ENCODE measurements at places on chromosomes 5 and 9.

GRCh38 chr9:100700689-100701318, 122.9 kb downstream of the CAVIN4 start:
- no peak for DNase-seq

- DNase-seq = no peak
Observed at GRCh38 chr9:38006163-38006562, 62.9 kb downstream of the SHB start.

- DNase-seq = no peak
Observed at GRCh38 chr9:107008011-107008410, 145.0 kb downstream of the ZNF462 start.

- no peak for DNase-seq
Observed at GRCh38 chr5:43017428-43017815, 22.7 kb downstream of the ANXA2R start.

DNA sequence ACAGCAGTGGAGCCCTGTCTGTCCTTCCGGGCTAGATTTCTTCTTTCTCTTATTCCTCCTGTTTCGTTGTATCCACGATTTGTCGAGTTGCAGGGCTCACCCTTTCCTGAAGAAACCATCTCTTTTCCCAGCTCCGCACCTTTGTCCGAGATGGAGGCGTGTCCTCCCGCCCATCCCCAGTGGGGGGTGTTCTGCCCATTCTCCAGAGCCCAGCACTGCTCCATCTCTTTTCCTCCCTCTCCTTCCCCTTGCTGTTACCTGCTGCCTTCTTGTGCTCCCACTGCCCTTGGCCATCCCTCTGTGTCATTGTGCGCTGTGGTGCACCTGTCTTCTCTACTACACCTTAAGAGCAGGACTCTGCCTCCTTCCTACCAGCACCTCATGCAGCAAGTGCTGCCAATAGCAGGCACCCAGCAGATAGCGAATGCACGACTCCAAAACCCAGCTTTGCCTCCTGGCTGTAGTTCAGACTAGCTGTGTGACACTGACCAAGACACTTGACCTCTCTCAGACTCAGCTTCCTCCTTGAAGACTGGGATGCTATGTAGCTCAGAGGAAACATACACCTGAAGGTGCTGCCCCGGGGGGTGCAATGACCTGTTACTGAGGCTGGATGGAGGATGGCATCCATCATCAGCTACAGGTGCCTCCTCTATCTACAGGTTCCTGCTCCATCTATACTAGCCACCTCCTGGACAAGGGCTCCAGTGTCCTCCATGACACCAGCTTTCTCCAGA, 8.9 kb downstream of the OR13J1 start:
- DNase-seq = no peak

DNA sequence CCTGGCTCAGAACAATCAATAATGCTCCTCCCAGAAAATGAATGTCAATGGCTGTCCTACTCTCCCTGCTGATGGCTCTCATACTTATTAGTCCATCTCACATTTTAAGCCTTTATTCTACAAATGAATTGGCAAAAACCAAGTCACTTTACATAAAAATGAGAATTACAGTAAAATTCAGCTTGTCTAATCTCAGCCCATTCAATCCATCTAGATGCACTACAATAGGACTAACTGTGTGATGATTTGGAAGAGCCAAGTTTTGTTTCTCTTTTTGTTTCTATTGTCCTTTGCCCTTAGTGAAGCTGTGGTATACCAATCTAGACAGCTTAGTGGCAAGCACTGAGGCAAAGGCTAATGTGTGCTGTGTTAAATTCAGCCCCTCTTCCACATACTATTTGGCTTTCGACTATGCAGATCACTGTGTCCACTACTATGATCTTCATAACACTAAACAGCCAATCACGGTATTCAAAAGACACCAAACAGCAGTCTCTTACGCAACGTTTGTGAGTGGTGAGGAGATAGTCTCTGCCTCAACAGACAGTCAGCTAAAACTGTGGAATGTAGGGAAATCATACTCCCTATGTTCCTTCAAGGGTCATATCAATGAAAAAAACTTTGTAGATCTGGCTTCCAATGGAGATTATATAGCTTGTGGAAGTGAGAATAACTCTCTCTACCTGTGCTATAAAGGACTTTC, 140.8 kb upstream of the ZNF462 start:
- no peak for DNase-seq

GRCh38 chr5:83973925-83974815, 253.5 kb upstream of the HAPLN1 start:
- DNase-seq = no peak

All from 8988T (cell line).